Amygdala (tissue), 56 donors: ENCODE measurements at places on chromosomes 4 and X.

GRCh38 chrX:40188573-40189417, 91.0 kb upstream of the BCOR start:
- DNase-seq: no peak

DNA sequence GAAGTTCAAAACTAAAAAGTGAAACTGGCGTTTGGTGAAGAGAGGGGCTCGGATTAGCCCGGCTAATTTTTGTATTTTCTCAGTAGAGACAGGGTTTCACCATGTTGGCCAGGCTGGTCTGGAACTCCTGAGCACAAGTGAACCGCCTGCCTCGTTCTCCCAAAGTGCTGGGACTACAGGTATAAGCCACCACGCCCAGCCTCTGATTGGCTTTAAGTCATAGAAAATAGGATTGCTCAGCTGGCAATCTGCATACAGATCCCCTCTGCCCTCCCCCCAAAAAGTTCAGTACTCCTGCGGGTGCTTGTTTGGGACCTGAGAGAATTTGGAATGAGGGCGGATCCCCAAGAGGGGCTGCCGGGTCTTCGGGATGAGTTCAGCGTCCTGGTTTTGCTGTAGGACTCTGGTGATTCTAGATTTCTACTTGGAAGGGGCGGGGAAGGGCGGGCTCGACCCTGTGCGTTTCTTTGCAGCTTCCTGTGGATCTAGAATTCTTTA, 537 bp upstream of the PRKX start:
- DNase-seq: no peak

GRCh38 chrX:27890611-27891010, 82.8 kb downstream of the MAGEB10 start:
- no peak for DNase-seq

- no peak for DNase-seq
Observed at GRCh38 chr4:64713256-64713840, 304.1 kb upstream of the TECRL start.

GRCh38 chrX:318739-319578, at the start of gene GTPBP6:
Gene GTPBP6 (minus strand): TSS chrX:318796. CDS start chrX:318787, 9 bp downstream.
- DNase-seq: no peak

DNA sequence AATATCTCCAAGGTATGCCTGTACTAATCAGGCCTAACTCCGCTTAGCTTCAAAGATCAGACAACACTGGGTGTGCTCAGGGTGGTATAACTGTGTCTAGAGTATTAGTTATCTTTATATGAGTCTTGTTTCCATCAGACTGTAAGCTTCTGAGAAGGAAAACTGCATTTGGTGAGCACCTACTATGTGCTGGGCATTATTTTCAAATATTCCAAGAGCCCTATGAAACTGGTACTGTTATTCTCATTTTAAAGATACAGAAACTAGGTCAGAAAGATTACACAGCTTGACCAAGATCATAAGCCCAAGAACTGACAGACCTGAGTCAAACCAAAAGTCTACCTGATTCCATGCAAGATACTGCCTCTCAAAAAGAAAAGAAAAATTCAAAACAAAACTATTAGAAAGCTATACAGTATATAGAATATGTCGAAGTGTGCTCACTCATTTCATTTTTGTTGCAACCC, 44.4 kb downstream of the LRBA start:
- no peak for DNase-seq

DNA sequence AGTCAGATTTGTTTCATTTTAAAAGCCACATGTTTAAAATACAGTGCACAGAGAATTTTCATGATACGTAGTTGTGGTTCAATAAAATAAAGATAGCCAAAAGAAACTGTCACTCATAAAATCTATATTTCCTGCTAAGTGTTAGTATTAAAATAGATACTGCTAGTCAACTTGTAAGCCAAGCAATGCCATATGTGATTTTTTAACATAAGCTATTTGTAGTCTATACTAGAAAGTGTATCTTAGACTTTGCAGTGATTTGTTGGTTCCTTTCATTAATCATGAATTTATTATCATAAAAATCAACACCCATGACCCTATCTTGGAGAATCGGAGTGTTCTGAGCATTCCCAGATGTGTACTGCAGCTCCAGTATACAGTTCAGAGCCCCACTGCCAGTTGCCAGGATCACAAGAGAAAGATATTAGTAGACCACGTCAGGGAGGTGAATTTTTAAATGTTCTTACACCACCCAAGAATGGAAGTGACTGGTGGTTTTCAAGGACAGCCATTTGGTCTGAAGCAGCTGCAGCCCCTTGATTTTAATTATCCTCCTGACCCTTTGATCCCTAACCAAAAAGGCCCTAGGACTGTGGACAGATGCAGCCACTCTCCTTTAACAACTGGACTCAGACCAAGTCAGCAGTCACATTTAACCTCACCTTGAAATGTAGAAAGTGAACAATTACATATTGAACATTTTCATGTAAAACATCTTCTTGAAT, 163.1 kb downstream of the PALLD start:
- no peak for DNase-seq

DNA sequence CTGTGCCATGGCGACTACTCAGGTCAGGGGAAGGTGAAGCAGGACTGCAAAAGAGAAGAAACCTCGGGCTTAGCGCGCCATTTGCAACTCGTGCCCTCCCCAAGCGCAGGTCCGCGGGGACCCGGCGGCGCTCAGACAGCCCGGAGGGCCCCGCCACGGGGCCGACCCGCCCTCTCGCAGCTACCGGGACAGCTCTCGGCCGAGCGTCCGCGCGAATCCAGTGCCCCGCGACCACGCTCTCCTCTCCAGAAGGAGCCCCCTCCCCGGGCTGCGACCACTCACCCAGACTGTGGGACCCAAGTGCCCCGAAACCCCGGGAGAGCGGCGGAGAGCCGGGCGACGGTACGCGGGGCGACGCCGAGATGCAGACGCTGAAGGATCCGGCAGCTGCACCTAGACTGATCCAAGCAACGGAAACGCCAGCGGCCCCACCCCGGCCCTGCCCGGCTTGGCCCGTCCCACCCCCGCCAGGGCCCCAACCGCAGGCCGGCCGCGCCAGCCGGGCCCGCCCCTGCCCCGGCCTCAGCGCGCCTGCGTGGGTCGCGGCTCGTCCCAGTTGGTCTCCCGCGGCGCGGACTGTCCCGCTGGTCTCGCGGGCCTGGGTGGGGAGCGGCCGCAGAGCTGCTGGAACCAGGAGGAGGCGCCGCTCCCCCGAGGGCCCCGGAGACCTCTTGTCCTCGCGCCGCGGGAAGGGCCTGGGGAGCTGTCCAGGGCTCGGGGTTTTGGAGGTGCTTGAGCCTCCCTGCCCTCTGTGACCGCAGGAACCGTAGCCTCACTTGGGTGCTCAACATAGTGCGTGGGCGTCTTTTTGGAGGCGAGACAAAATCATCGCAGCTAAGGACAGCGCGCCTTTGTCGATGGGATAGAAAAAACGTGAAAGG, at the start of gene ANXA5:
ANXA5 (minus strand) TSS at position 400 of the 881 bp plus-strand sequence; CDS start at position 9, 391 bp downstream.
- peak; percentile 82 for DNase-seq

- no peak for DNase-seq
Observed at GRCh38 chr4:6391852-6392188, 80.6 kb downstream of the PPP2R2C start.

DNA sequence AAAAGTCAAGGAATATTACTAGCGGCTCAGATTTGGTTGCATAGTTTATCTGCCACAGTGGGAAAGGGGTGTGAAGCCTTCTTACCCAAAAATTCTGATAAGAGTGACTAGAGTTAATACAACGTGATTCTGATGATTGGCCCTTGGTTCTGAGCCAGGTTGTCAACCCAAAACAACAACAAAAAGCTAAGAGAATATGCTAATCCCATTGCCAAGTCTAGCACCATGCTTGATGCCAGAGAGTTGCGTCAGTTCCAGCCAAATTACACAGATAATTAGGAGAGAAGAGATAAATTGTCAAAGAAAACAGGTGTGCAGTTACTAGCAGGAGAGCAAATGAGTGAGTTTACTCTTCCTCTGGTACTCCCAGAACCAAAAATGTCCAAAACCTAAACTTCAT, 287.4 kb upstream of the AGA start:
- no peak for DNase-seq

- DNase-seq: no peak
Observed at GRCh38 chrX:142149919-142150318, 55.2 kb downstream of the MAGEC2 start.

- DNase-seq: no peak
Observed at GRCh38 chr4:86132468-86132867, 227.4 kb downstream of the MAPK10 start.

DNA sequence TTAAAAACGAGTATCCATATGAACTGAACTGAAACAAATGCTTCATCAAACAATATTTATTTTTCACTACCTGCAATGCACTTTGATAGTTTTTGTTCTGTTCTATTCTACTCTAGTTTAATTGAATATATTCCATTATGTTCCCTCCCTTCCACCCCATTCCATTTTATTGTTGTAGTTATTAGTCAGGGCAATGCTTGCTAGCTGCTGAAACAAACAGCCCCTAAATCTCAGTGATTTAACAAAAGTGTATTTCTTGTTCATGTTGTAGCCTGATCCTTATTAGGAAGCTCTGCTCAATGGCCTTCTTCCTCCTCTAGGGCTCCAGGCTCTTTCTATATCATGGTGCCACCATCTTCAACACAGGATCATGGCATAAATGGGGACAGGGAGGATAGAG, 122.3 kb upstream of the RAI2 start:
- DNase-seq: no peak

GRCh38 chrX:29858714-29859113, 356.6 kb upstream of the MAGEB2 start:
- no peak for DNase-seq

- no peak for DNase-seq
Observed at GRCh38 chr4:55654131-55654530, 18.0 kb upstream of the NMU start.

GRCh38 chrX:13699183-13699826, 10.4 kb downstream of the RAB9A start:
- no peak for DNase-seq

GRCh38 chrX:72131317-72132294, at the start of gene RTL5:
Gene RTL5 (minus strand): TSS chrX:72131915.
- DNase-seq: peak; percentile 88

DNA sequence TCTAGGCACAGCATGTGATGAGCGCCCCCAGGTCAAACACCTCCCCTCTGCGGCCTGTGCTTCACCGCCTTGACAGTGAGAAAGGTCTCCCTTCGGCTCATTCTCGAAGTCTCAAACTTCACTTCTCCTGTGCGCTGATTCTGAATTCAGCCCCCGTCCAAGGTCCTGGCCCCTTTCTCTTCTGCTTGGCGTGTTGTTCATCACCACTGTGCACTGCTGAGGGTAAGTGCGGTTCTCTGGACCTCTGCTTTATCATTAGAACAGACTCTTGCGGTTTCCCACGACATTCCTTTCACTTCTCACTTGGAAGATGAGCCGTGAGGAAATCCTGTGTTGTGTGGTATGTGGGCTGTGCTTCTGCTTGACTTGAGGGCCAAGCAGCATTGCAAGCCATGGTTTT, 11.9 kb downstream of the HTT-AS start:
- DNase-seq: no peak

GRCh38 chr4:84814094-84814750, 152.3 kb downstream of the WDFY3 start:
- DNase-seq: no peak

DNA sequence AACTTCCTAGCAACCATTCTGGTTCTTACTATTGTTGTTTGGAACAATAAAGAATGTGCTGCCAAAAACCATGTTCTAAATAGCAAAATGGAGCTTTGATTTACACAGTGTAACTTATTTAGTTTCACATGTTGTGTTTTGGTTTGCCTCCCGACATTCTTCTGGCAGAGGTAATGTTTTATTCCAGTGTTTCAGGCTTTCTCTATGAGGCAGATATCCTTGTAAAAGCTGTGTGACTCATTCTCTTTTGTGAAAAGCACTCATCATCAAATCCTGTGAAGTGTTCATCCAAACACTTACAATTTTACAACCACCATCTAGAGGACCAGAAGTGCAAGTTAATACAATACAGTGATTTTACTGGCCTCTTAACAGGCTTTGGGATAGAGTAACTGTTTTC, 219.0 kb upstream of the GIMD1 start:
- no peak for DNase-seq

GRCh38 chr4:183600189-183600685, 58.7 kb downstream of the RWDD4 start:
- no peak for DNase-seq

DNA sequence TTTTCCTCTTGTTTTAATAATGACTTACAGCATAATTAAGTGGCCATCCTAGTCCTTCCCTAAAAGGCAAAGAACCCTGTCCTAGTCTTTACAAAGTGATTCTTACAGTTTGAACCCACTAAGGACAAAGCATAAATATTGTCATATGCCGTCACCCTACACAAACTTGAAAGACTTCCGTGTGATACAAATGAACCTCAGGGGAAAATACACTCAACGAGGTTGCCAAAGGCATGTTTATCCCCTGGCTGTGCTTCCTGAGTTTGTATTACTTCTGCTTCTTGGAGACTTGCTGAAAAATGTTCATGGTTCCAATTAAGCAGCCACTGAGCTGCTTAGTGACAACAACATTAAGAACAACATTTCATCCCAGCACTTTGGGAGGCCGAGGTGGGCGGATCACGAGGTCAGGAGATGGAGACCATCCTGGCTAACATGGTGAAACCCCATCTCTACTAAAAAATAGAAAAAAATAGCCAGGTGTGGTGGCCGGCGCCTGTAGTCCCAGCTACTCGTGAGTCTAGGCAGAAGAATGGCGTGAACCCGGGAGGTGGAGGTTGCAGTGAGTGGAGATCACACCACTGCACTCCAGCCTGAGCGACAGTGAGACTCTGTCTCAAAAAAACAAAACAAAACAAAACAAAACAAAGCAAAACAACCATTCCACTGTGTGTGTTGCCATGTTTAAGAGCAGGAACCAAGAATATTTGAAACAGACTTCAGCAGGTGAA, 16.2 kb downstream of the RASSF6 start:
- DNase-seq: no peak

DNA sequence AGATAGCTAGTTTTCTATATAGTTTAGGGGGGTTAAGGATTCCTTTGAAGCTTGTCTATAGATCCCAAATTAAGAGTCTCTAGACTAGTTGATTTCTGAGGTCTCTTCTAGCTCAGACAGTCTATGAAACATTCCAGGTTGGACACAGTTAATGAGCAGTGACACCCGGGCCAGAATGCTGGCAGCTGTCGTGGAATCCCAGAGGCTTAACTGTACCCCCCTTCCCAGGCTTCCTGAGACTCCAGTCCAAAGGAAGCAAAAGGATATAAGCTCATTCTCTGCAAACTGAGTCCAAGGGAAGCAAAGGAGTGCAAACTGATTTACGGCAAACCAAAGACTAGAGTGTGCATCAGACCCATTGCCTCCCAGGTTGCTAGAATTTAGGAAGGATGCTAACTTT, 62.9 kb downstream of the DCX start:
- no peak for DNase-seq

DNA sequence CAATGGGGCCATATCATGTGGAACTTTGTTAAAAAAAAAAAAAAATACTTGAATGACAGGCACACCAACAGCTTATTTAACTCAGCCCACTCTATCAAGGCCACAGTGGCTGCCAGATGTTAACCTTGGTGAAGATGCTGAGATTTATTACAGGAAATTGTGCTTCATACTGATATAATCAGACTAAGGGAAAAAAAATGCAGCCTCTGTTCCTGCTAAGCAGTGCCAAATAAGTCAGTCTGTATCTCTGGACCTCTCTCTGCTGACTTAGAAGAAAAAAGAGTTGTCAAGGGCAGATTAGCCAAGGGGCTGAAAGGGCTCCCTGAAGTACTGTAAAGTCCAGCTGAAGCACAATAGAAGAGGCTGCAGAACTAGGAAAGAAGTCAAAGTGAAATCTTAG, 677.7 kb upstream of the HTR2C start:
- DNase-seq: no peak

- DNase-seq: no peak
Observed at GRCh38 chr4:718460-718859, 12.8 kb downstream of the PCGF3 start.
